Pericardium fibroblast (primary cell): ENCODE measurements at places on chromosomes 11 and 22. TPM values are rescaled to one million over a fixed set of nuclear protein-coding genes. Genes with fewer than 3 reads are reported as not detected.

ACER3 gene
- 6.5 and 7.7 TPM in 2 replicates for total RNA-seq

SCGB1C1 gene
- not detected in 2 replicates for total RNA-seq

TESMIN gene
- not detected in 2 replicates for total RNA-seq

OR52I1 gene
- not detected in 2 replicates for total RNA-seq

KRTAP5-1 gene
- not detected in 2 replicates for total RNA-seq

C11orf42 gene
- not detected in 2 replicates for total RNA-seq

MN1 gene
- total RNA-seq, result 37.7 and 43.8 TPM in 2 replicates

KLHDC7B gene
- 1.8 and 2.4 TPM in 2 replicates for total RNA-seq

PDE3B gene
- 0.34 and 0.35 TPM in 2 replicates for total RNA-seq

SLCO2B1 gene
- total RNA-seq, result 0.23 TPM in 1 of 2 replicates, not detected in the other

MS4A10 gene
- total RNA-seq, result not detected in 2 replicates

TP53AIP1 gene
- total RNA-seq, result not detected in 2 replicates

HORMAD2 gene
- total RNA-seq, result not detected in 2 replicates
